GM23338 (cell line): ENCODE measurements at places on chromosomes 7 and 10.

DNA sequence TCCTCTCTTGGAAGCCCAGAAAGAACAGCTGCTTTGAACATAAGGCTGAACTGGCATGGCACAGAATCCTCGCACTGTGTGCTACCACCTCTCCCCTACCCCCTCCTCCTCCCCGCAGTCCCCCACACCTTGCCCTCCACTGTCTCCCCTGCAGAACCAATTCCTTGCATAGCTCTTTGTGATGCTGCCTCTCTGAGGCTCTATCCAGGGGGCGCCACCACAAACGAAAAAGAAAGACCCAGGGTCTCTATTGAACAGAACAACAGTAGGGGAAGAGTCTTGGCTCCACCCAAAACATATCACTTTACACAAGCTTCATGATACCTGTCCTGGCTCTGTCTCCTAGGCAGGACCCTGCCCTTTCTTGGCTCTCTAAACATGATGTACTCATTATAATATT, 26.2 kb upstream of the EBLN1 start:
- no peak overlapping the region for H3K4me3 ChIP-seq
- no peaks in the 10 kb centered on the region for H3K4me1 ChIP-seq
- no peak overlapping the region for H3K27ac ChIP-seq
- H3K27me3 ChIP-seq = peaks cover 20% of the 10 kb centered on the region

- no peak overlapping the region for H3K27ac ChIP-seq
- H3K36me3 ChIP-seq = no peaks in the 10 kb centered on the region
- no peaks in the 10 kb centered on the region for H3K4me1 ChIP-seq
- H3K27me3 ChIP-seq = no peaks in the 10 kb centered on the region
- no peak for DNase-seq
- H3K4me3 ChIP-seq = no peak overlapping the region
Observed at GRCh38 chr10:65342245-65342644, 1583.6 kb upstream of the LRRTM3 start.

DNA sequence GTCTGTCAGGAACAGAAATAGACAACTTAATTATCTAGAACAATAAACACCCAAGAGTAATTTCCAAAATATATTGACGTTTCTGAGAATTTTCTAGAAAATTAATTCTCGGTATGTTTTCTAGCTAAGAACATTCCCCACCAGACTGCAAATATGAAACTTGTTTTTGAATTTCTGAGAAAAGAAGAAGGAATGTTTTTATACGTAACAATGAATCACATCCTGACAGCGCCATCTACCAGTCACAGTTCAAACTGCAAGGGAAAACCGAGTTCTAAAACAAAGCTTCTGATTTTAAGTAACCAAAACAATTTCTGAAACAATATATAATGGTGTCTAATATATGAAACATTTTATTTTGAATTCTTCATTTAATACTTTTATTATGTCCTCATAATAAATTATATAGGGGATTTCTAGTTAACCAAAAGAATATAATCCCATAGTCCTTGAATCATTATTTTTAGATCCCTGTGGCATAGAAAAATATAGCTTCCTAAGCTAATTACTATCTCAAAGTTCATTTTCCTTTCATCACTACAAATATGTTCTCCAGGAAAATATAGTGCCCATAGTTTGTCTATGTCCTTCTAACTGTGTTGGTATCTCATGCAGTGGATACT, 34.5 kb upstream of the MEOX2 start:
- H3K27ac ChIP-seq = no peak overlapping the region
- H3K4me3 ChIP-seq = no peak overlapping the region
- H3K27me3 ChIP-seq = no peaks in the 10 kb centered on the region
- DNase-seq = peak; percentile 55

DNA sequence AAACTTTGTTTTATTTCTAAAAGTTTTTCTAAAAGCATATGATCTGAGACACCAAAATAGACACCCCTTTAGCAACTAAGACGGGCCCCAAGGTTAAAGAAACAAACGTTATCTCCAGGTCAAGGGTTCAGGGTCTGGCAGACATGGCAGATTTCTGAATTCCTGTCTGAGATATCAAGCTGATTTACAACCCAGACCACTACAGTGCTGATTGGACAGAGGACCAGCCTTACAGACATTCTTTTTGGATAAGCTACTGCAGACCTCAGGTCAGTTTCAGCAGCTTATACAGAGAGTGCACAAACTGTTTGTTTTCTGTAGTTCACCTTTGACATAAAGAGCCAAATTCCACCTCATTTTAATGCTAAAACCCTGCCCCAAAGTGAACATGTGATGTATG, 34.8 kb downstream of the SVOPL start:
- H3K27me3 ChIP-seq = no peaks in the 10 kb centered on the region
- H3K27ac ChIP-seq = no peak overlapping the region
- no peak overlapping the region for H3K4me3 ChIP-seq
- H3K36me3 ChIP-seq = no peaks in the 10 kb centered on the region
- no peak for DNase-seq

DNA sequence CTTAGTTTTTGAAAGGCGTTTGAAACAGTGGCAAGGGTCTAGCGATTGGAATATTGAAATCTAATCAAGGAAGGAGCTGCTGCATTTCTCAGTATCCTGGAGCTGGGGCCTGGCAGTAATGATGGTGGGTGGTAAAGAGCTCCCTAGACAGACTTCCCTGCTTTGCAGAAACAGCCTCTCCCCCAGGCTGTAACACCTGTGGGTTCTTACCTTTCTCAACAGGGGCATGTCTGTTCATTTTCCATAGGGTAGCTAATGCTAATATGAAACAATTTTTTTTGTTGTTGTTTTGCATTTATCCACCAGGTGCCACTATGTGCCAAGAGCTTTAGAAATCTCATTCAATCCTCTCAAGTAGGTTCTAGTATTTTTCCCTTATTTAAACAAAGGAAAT, 345.5 kb downstream of the REEP3 start:
- H3K27me3 ChIP-seq = no peaks in the 10 kb centered on the region
- peak; percentile 26 for DNase-seq
- H3K36me3 ChIP-seq = no peaks in the 10 kb centered on the region
- H3K27ac ChIP-seq = no peak overlapping the region
- H3K4me1 ChIP-seq = no peaks in the 10 kb centered on the region; the same call in 1 of the 2 replicates

- no peaks in the 10 kb centered on the region for H3K36me3 ChIP-seq
- H3K4me1 ChIP-seq = no peaks in the 10 kb centered on the region
- no peak overlapping the region for H3K27ac ChIP-seq
- peak; percentile 66 for DNase-seq
Observed at GRCh38 chr7:93055543-93056107, 62.2 kb downstream of the SAMD9 start.
